ENCODE measurements at places on chromosomes 1 and 21.
A peak's percentile ranks its signal among the peaks of the same experiment; 100 is the strongest.

DNA sequence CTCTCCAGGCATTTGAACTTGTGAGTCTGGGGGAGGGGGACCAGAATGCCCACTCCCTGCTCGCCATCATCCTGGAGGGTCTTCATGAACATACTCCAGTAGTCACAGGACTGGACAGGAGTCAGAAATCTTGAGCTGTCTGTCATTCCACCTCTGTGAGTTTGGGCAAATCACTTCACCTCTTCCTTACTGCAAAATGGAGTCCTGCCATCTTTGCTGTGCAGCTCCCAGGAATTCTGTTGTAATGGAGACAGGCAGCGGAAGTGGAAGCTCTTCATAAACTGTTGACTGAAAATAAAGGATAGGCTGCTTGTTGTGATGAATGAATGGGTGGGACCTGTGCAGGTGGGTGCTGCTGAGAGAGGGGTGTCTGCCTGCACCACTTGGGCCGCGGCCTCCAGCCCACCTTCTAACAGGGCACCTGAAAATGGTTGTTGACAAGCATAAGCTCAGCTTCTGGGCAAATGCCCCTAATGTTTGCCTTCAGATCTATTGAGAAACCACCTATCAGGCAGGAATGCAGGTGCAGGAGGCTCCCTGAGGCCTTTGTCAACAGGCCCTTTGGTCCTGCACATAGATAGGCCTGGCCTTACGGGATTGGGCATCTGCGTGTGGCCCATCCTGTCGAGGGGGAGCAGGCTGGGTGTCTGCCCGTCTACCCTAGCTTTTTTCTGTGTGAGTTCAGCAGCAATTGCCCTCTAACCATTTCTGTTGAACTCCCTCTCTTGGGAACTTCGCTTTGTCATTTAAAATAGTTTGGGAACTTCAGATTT lies 321.0 kb downstream of the RPS6KC1 start:
- DNase-seq, result no peak

DNA sequence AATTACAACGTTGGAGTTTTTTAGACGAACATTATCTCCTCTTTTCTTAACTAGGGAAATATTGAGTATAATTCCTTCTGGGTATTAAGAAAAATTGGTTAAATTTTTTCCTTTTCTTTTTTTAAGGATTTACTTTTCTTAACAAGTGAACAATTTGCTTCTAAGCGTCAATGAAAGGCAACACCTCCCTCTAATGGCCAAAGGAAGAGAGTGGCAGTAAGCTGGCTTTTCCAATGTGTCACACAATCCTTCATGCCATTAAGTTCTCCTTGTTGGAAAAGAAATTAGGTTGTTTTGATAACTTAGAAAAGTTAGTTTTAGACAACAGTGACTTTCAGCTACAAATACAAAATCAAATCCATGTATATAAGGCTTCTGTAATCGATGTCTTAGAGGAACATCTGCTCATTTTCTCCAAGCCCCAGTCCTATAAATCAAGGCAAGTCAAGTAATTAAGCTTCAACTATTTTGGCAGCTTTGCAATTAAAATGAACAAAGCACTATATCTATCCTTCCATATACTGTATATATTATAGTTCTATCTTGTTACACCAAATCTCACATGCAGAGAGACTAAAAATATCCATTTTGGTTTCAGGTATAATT lies 62.8 kb downstream of the EDEM3 start:
- no peak for DNase-seq

- no peak for DNase-seq
These were observed 14.8 kb upstream of the ADGRB2 start for GRCh38 chr1:31778763-31779488.

- DNase-seq, result no peak
These were observed 476.5 kb downstream of the BRINP3 start for GRCh38 chr1:190001187-190001586.

GRCh38 chr1:160284220-160284781 lies 632 bp downstream of the PEX19 start:
- peak; percentile 4 for DNase-seq

- DNase-seq, result no peak
These were observed 27.6 kb downstream of the CLDN14 start for GRCh38 chr21:36452281-36452825.

- DNase-seq, result no peak
These were observed 17.6 kb downstream of the FAM20B start for GRCh38 chr1:179043266-179043665.

GRCh38 chr1:209863766-209864485 lies 36.2 kb downstream of the UTP25 start:
- no peak for DNase-seq

DNA sequence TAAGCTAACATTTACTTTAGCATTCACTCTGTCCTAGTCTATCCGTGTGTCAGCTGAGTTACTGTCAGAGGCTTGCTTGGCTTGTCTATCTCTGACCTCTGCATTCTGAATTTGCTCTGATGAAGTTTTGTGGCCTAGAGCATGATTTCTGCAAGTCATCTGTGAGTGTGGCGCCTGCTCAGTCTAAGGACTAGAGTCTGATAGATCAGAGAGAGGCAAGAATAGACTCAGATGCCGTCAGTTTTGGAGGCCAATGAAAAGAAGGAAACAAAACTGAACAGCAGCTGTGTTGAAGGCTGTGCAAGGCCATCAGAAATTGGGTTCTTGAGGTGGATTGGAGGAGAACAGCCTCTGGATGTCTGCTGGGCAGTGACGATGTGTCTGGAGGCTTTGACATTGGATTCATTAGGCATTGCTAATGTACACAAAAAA lies 573.1 kb downstream of the USP25 start:
- no peak for DNase-seq

GRCh38 chr1:212161231-212161781 lies 123.9 kb upstream of the PPP2R5A start:
- no peak for DNase-seq

DNA sequence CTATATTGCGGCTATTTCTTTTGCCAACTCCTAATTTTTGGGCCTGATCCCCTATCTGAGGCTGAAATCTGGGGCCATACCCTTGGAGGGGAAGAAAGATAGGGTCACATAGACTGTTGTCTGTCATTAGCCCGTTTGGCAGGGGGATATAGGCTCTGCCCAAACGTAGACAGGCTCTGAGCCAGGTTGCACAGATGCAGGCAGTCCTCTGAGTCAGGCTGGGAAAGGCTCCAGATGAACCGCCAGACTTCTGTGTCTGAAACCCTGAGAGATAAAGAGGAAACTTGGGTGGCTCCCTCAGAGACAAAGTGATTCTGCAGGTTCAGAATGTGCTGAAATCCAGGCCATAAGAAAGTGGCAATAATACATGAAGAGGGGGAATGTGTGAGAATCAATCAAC lies 4.0 kb upstream of the CAP1 start:
- DNase-seq, result no peak

DNA sequence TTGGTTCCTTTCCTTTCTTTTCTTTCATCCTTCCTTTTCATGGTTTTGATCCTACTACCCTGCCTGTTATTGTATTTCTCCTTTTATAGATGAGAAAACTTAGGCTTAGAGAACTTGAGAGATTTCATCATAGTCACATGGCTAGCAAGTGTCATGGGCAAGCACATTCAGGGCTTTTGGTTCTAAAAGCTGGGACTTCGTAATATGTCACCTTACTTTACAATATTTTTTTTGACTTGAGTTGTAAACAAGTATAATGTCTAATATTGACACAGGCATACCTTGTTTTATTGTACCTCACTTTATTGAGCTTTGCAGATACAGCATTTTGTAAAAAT lies 70.7 kb downstream of the MTR start:
- DNase-seq, result no peak

- no peak for DNase-seq
These were observed 7.2 kb downstream of the ARF1 start for GRCh38 chr1:228089519-228090380.

DNA sequence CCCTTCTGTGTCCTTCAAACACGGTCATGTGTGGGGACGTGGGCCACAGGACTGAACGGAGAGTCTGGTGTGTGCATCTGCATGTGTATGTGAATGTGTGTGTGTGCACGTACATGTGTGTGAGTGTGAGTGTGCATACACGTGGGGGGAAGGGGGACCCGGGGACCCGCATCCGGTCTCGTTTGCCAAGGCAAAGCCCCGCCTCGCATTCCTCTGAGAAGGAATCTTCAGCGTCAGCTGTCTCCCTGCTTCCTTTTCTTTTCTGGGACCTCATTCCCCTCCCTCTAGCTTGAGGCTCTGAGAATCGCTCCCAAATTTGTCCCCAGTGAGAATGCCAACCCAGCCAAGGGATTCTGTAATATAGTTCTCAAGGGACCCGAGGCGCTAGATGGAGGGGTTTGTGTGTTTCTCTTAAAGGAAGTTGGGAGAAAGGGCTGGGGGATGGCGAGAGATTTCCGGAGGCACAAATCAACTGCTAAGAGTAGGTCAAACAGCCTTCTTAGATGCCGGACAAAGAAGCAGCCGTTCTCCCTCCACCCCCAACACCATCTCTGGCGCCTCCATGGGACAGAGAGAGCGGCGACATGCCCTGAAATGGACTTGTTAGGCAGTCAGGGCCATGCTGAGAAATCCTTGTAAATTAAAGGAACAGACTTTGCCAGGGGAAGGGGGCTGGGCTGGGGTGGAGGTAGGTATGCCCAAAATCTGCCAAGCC lies 6.6 kb downstream of the IFFO2 start:
- no peak for DNase-seq

- DNase-seq, result no peak
These were observed 124.2 kb upstream of the LYPLAL1 start for GRCh38 chr1:219049501-219049900.

- no peak for DNase-seq
These were observed 43.2 kb downstream of the GDAP2 start for GRCh38 chr1:117886101-117886795.

DNA sequence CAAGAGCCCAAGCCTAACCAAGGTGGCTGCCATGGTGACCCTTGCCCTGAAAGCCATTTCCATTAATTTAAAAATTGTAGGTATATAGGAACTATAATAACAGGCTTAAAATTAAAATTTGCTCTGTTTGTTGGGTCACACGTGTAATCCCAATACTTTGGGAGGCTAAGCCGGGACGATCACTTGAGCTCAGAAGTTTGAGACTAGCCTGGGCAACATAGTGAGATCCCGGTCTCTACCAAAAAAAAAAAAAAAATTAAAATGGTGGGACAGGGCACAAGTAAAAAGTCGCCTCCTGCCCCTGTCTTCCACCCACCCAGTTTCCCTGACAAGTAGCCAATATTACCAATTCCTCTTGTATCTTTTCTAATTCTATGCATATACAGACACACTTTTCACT lies 6.6 kb downstream of the CAPZA1 start:
- DNase-seq, result no peak

DNA sequence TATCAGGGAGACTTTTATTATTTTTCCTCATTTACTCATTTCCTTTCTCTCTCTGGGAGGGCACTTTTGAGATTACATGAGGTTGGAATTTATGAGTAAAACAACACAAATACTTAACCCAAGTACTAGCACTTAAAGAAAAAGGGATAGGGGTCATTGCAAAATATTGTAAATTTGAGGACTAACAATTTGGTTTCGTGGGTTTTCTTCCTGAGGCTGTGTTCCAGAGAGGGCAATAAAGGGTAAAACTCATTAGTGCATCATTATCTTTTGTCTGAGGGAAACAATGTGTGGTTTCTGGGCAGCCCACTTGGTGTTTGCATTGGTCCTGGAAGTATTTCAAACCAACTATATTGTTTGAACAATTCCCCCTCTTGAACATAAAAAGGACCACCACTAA lies 96.5 kb downstream of the GREM2 start:
- DNase-seq, result no peak

DNA sequence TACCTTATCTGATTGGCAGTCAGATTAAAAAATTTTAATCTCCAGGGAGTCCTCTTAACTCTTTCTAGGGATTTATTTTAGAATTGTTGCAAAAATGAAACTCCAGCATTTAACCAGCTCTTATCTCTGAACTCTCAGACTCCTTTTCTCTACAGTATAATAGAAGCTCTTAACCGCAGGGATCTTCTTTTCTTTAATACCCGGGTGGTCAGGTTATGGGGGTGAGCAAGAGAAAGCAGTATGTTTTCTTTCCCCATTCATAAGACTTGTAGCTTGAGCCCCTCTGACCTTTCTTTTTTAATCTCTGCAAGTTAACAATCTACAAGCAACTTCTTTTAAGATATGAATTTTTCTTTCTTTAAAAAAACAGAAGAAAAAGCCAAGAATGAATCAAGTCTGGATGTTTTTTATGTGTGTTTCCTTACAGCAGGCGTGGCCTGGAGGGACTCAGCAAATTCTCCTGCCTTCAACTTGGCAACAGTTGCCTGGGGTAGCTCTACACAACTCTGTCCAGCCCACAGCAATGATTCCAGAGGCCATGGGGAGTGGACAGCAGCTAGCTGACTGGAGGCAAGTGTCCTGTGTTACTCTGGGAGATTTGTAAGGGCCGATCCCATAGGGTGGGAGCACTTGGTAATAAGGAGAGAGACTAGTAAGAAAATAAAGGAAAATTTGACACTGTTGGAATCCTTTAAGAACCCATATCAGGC lies 13.4 kb upstream of the OLFML3 start:
- no peak for DNase-seq

GRCh38 chr1:227753999-227754711 lies 18.9 kb downstream of the SNAP47 start:
- no peak for DNase-seq

DNA sequence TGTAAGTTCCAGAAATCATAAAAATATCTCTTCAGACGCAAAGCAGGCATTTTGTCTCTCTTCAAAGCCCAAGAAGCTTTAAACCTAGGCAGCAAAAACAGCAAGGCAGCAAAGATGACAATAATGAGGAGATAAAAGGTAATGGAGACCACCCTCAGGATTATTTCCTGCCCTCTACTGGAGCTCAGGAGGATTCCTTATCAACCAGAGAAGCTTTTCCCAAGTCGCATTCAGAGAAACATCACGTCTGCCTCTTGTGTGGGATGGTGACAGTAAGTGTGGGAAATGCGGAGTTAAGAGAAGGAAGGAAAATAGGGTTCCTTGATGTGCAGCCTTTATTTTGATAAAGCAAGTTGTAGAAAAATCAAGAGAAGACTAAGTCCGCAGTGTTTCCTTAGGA lies 365.8 kb downstream of the RGS7 start:
- no peak for DNase-seq

- DNase-seq, result no peak
These were observed 125.4 kb downstream of the TGFBR3 start for GRCh38 chr1:91760512-91760911.

GRCh38 chr1:197622371-197622770 lies 152.9 kb downstream of the DENND1B start:
- no peak for DNase-seq

GRCh38 chr1:63454269-63454668 lies 68.8 kb downstream of the ITGB3BP start:
- no peak for DNase-seq

DNA sequence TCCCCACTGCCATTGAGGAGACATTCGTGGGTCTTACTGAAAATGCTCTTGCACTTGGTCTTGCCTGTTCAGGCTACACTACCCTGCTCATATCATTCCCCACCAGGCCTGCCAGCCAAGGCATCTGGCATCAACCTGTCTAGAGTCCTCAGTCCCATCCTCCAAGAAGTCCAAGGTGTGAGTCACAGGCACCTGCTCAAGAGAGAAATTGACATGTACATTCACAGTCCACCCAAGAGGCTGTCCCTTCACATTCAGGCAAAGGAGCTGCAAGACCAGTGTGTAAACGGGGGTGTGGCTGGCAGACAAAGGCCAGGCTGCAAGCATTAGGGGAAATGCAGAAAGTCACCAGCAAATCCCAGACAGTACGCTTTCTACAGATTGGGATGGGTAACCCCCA lies 13.1 kb upstream of the PLA2G2C start:
- no peak for DNase-seq
